ENCODE measurements at places on chromosomes 2 and 18. TPM values are rescaled to one million over a fixed set of nuclear protein-coding genes. Genes with fewer than 3 reads are reported as not detected.

- no peaks in the 10 kb centered on the region for H3K36me3 ChIP-seq
- H3K27ac ChIP-seq = no peak overlapping the region
- H3K4me3 ChIP-seq = no peak overlapping the region
- peaks cover 15% of the 10 kb centered on the region for H3K4me1 ChIP-seq
Observed at GRCh38 chr18:10949655-10950054, 199.7 kb downstream of the PIEZO2 start.

DNA sequence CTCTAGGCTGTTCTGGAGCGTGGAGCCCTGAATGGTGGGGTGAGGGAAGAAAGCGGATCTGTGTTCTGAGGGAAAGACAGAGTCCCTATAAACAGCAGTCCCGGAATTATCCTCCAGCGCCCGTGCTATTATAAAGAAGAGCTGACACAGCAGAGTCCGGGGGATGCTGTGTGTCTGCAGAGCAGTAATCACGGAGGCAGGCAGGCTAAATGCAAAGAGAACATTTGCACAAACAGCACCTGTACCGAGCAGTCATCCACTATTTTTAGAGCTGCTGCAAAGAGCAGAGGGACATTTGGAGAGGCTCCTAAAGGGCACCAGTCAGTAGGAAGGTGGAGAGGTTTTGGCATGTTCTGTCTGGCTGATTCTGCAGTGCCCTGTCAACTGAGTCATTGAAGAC is 293.8 kb upstream of the SLC14A2 start:
- H3K4me1 ChIP-seq = peaks cover 17% of the 10 kb centered on the region
- no peak overlapping the region for H3K27ac ChIP-seq
- H3K4me3 ChIP-seq = no peak overlapping the region
- DNase-seq = no peak

- H3K36me3 ChIP-seq = no peaks in the 10 kb centered on the region
- H3K4me3 ChIP-seq = no peak overlapping the region
- DNase-seq = no peak
- H3K27ac ChIP-seq = no peak overlapping the region
- H3K4me1 ChIP-seq = no peaks in the 10 kb centered on the region
- no peaks in the 10 kb centered on the region for H3K27me3 ChIP-seq
Observed at GRCh38 chr2:40120957-40121356, 330.9 kb downstream of the SLC8A1 start.

GRCh38 chr2:85994421-85994777 is 105.6 kb upstream of the ST3GAL5 start:
- H3K36me3 ChIP-seq = peaks cover 7% of the 10 kb centered on the region
- H3K27ac ChIP-seq = no peak overlapping the region
- DNase-seq = no peak
- no peaks in the 10 kb centered on the region for H3K27me3 ChIP-seq

GRCh38 chr18:45657357-45658335 is 42.4 kb downstream of the SLC14A2 start:
- H3K36me3 ChIP-seq = peaks cover 6% of the 10 kb centered on the region
- peak overlapping the region; percentile 64 for H3K27ac ChIP-seq
- peaks cover 28% of the 10 kb centered on the region for H3K4me1 ChIP-seq
- no peaks in the 10 kb centered on the region for H3K27me3 ChIP-seq
- H3K4me3 ChIP-seq = peak overlapping the region; percentile 14
- peak; percentile 66 for DNase-seq

DNA sequence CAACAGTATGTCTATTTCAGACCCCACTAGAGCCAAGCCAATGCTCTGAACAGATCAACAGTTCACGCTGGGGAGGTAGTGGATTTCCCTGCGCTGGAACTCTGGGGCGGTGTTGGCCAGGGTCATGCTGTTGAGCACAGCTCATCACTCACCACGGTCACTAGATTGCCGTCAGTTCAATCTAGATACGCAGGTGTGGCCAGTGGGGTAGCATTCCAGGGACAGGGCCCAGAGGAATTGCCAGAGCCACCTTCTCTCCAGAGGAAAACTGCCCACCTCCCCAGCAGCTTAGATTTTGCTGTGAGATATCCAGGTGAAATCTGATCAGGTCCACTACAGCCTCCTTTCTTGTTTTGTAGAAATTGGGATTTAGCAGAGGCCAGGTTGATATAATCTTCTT is 101.8 kb downstream of the SOX11 start:
- H3K27ac ChIP-seq = no peak overlapping the region
- H3K27me3 ChIP-seq = no peaks in the 10 kb centered on the region
- H3K36me3 ChIP-seq = no peaks in the 10 kb centered on the region

DNA sequence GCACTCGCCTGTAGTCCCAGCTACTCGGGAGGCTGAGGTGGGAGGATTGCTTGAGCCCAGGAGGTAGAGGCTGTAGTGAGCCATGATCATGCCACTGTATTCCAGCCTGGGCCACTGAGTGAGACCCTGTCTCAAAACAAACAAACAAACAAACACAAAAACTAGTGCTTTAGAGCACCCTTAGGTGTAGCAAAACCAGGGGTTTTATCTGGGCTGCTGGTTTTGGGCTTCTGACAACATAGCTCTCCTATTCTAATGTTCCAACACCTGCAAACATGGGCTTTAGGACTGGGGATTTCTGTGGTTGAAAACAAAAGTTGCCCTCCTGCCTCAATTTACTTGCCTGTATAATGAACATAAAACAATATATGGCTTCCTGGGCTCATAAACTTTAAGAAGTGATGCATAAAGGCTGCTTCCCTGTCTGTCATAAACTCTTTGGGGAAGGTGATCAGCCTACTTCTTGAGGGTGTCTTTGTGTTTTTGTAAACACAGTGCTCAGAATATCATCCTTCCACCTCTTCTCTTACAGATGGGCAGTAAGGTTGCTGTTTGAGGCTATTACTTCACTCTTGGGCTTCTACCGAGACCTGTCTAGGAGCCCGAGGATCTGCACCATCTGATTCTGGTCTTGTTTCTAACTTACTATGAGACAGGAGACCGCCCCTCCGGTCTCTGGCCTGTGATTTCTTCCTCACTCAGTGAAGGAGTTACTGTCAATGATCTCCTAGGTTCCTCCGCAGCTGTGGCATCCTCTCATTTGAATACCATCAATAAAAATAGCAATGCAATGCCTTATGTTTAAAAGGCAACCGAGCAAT is 246.5 kb downstream of the MYCN start:
- no peak overlapping the region for H3K27ac ChIP-seq
- H3K4me3 ChIP-seq = no peak overlapping the region

DNA sequence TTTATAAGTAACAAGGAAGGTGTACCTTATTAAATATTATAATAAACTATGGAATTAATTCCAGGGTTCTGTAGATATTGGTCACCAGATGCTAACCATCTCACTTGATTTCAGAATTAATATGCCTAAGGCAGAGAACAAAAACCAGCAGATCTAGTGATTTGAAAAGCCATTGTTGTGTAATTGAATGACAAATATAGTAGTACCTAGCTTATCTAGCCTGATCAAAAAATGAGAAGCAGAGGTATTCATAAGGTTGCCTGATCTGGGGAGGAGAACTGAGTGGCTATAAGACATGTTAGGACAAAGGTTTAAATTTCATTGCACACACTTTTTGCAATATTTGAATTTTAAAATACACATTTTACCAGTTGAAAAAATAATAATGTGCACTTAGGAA is 132.0 kb upstream of the UBE2E3 start:
- no peaks in the 10 kb centered on the region for H3K27me3 ChIP-seq
- no peaks in the 10 kb centered on the region for H3K36me3 ChIP-seq
- no peak for DNase-seq

- H3K4me3 ChIP-seq = no peak overlapping the region
- peaks cover 16% of the 10 kb centered on the region for H3K27me3 ChIP-seq
- H3K36me3 ChIP-seq = no peaks in the 10 kb centered on the region
- DNase-seq = peak; percentile 53
- no peak overlapping the region for H3K27ac ChIP-seq
Observed at GRCh38 chr18:8548186-8548585, 61.1 kb upstream of the RAB12 start.

DNA sequence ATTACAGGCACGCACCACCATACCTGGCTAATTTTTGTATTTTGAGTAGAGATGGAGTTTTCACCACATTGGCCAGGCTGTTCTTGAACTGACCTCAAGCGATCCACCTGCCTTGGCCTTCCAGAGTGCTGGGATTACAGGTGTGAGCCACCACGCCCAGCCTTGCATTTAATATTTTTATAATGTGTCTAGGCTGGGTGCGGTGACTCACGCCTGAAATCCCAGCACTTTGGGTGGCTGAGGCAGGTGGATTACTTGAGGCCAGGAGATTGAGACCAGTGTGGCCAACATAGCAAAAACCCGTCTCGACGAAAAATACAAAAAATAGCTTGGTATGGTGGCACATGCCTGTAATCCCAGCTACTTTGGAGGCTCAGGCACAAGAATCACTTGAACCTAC is 3.2 kb downstream of the RPL37A start:
- H3K36me3 ChIP-seq = peaks cover 87% of the 10 kb centered on the region
- no peak for DNase-seq
- H3K4me3 ChIP-seq = no peak overlapping the region
- peaks cover 34% of the 10 kb centered on the region for H3K4me1 ChIP-seq
- no peaks in the 10 kb centered on the region for H3K27me3 ChIP-seq
- H3K27ac ChIP-seq = no peak overlapping the region

DNA sequence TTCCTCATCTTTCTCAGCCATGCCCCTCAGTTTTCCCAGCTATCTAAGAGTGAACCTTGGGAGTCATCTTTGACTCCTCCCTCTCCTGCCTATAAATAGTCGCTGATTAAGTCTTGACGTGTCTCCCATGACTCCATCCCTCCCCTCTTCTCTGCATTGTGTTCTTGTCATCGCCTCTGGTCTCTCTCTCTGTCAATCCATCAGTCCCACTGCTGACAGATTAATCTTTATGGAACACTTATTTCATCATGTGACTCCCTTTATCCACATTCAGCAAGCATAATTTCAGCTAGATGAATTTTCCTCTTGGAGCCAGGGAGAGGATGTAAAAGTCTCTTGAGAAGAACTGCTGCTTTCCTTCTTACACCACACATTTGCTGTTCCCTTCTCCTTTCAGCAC is 9.4 kb downstream of the ADAM23 start:
- H3K36me3 ChIP-seq = no peaks in the 10 kb centered on the region
- H3K4me1 ChIP-seq = peaks cover 7% of the 10 kb centered on the region
- peak; percentile 34 for DNase-seq
- peaks cover 11% of the 10 kb centered on the region for H3K27me3 ChIP-seq
- no peak overlapping the region for H3K4me3 ChIP-seq

DNA sequence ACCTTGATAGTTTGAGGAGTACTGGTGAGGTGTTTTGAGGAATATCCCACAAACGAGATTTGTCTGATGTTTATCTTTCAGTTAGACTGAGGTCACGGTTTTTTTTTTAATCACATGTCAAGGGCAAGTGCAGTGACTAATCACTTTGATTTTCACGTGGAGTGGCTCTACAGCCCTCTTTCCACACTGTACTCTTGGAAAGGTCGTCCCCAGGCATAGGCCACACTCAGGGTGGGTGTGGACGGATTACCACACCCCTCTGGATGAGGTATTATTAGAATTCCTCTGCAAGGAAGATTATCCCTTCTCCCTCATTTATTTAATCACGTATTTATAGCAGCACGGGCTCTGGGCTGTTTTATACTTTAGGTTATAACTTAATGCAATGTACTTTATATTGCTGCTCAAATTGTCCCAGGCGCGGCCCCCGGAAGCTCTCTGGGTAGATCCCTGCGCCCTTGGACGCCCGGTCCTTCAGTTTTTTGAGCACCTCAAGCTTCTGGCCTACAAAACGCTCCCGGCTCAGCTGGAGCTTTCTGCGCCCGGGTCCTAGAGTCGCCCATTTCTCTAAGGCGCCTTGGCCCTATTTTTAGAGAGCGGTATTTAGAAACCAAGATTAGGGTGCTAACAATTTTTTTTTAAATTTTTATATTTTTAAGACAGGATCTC is 515 bp upstream of the PLEKHB2 start:
- peaks cover 31% of the 10 kb centered on the region for H3K36me3 ChIP-seq
- no peaks in the 10 kb centered on the region for H3K27me3 ChIP-seq
- DNase-seq = peak; percentile 77
- H3K4me1 ChIP-seq = peaks cover 15% of the 10 kb centered on the region
- H3K4me3 ChIP-seq = peak overlapping the region; percentile 87

DNA sequence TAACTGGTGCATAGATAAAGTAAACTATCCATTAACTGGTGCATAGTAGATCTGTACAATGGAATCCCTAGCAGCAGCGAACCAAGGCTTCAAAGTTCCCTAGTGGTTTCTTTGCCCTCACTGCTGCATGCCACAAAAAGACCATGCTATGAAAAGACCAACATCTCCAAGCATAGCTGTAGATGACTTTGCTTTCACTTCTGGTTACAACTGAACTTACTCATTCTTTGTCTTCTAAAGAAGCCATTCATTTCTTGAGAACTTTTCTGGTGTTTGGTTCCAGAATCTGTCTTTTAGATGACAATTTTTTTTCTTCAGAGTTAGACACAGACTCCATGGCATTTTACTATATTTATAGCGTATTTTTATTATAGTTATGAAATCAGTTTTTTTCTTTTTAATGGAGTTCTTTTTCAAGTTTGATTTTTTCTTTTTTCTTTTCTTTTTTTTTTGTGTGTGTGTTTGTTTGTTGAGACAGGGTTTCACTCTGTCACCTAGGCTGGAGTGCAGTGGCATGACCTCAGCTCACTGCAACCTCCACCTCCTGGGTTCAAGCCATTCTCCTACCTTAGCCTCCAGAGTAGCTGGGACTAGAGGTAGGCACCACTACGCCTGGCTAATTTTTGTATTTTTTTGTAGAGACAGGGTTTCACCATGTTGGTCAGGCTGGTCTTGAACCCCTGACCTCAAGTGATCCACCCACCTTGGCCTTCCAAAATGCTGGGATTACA is 63.6 kb downstream of the SLC35F5 start:
- H3K36me3 ChIP-seq = no peaks in the 10 kb centered on the region
- no peak for DNase-seq
- no peak overlapping the region for H3K27ac ChIP-seq
- peaks cover 6% of the 10 kb centered on the region for H3K4me1 ChIP-seq

- H3K27me3 ChIP-seq = no peaks in the 10 kb centered on the region
- no peak overlapping the region for H3K4me3 ChIP-seq
- DNase-seq = no peak
- H3K36me3 ChIP-seq = peaks cover 83% of the 10 kb centered on the region
Observed at GRCh38 chr18:67509741-67510391, 6.7 kb downstream of the DSEL start.

GRCh38 chr18:22348521-22349316 is 69.0 kb downstream of the CTAGE1 start:
- H3K27ac ChIP-seq = no peak overlapping the region
- peaks cover 7% of the 10 kb centered on the region for H3K4me1 ChIP-seq
- no peaks in the 10 kb centered on the region for H3K36me3 ChIP-seq
- no peaks in the 10 kb centered on the region for H3K27me3 ChIP-seq
- peak overlapping the region; percentile 39 for H3K4me3 ChIP-seq

- H3K36me3 ChIP-seq = no peaks in the 10 kb centered on the region
- no peaks in the 10 kb centered on the region for H3K4me1 ChIP-seq
- no peak overlapping the region for H3K27ac ChIP-seq
- peaks cover 26% of the 10 kb centered on the region for H3K27me3 ChIP-seq
- peak; percentile 76 for DNase-seq
- H3K4me3 ChIP-seq = no peak overlapping the region
Observed at GRCh38 chr2:99559075-99559662, 69.4 kb upstream of the REV1 start.

GRCh38 chr18:13374468-13375301 is 156.1 kb downstream of the LDLRAD4 start:
- H3K4me1 ChIP-seq = peaks cover 6% of the 10 kb centered on the region
- H3K27ac ChIP-seq = peak overlapping the region; percentile 5

The MTCL1 gene
- total RNA-seq = 11.6 TPM

The COL4A4 gene
- total RNA-seq = 0.25 TPM

The ANKRD30BL gene
- not detected for total RNA-seq

The IL36G gene
- not detected for total RNA-seq

The MAP3K19 gene
- total RNA-seq = not detected

The PIKFYVE gene
- total RNA-seq = 27.2 TPM

The RESP18 gene
- total RNA-seq = not detected

All from MCF 10A (cell line).